ENCODE measurements at places on chromosomes 5 and 9.

GRCh38 chr5:95895771-95896170, 65.9 kb downstream of the ELL2 start:
- DNase-seq = no peak

DNA sequence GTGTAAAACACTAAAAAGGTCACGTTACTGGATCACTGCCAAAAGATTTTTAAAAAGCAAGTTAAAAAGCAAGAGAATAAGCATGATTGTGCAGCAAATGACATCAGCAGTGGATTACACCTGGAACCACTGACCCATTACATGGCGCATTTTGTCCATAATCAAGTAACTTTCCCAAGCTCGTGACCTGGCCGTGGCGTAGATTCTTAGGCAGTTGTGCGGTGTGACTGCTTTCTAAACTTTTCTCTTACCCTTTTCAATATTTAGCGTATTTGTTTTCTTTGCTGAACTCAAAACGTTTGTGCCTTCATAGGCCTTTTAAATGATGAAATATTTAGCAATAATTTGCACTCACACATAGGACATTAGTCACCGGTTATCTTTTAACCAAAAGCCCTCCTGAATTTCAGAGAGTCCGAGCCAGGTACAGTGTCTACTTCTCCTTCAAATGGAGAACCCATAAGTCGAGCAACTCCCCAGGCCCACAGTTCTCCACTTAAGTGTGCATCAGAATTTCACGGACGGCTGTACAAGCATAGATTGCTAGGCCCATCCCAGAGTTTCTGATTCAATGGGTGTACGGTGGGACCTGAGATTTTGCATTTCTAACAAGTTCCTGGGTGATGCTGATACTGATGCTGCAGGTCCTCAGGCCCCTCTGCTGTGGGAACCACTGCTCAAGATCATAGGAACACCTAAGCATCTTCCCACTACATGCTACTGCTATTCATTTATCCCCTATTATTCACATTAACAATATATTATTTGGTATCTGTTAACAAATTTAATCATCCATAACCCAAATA, 144.4 kb downstream of the GLIS3 start:
- DNase-seq = no peak

GRCh38 chr5:83375049-83375745, 96.3 kb upstream of the VCAN start:
- DNase-seq = no peak

GRCh38 chr9:120510816-120511215, 69.2 kb downstream of the CDK5RAP2 start:
- no peak for DNase-seq

DNA sequence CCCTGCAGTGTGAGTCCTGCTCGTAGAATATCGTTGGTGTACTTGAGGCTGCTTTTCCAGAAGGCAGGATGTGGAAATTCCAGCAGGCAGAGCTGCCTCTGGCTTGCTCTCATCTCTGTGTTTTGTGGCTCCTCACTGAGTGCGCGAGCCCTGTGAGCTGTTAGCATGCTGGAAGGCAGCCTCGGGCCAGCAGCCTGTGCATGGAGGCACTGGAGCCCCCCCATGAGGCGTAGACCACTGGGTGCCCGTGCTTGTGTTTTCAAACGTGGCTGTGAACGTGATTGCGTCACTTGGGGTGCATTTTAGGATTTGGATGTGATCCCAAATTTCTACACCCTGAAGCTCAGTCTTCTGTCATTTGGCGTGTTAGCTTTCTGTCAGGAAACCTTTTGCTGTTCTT, 3.2 kb downstream of the WDR5 start:
- DNase-seq = no peak

DNA sequence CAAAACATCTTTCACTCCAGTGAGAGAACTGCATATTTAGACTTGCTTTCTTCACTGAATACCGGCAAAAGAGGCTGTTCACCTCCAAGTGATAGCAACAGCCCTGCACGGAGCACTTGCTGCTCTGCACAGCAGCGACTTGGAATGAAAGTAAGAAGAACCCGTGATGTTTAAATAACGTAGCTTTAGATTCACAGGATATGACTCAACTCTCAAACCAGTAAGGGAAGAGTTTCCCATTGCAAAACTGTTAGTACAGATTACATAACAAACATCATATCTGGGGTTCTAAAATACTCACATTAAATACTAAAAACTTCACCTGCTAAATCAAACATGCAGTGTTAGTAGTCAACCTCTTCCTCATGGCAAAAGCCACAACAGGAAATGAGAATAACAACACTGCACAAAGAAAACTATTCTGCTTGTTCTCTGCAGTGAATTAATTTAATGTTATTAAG, 203.4 kb downstream of the MCTP1 start:
- DNase-seq = peak; percentile 95

DNA sequence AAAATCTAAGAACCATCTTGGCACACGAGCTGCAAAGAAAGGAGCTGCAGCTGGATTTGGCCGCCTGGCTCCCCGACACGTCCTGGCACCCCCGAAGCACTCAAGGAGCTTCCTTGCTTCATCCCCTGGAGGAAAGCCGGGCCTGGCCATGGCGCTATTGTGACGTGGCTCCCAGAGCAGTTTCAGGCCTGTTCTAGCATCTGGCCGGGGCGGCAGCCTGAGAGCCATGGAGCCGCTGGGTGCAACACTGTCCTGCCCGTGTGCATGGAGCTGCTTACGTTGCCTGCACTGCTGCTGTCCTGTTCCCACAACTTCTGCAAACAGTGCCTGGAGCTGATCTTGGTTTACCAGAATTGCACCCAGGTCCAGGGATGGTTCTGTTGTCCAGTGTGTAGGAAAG, 63.5 kb downstream of the PTPDC1 start:
- no peak for DNase-seq

DNA sequence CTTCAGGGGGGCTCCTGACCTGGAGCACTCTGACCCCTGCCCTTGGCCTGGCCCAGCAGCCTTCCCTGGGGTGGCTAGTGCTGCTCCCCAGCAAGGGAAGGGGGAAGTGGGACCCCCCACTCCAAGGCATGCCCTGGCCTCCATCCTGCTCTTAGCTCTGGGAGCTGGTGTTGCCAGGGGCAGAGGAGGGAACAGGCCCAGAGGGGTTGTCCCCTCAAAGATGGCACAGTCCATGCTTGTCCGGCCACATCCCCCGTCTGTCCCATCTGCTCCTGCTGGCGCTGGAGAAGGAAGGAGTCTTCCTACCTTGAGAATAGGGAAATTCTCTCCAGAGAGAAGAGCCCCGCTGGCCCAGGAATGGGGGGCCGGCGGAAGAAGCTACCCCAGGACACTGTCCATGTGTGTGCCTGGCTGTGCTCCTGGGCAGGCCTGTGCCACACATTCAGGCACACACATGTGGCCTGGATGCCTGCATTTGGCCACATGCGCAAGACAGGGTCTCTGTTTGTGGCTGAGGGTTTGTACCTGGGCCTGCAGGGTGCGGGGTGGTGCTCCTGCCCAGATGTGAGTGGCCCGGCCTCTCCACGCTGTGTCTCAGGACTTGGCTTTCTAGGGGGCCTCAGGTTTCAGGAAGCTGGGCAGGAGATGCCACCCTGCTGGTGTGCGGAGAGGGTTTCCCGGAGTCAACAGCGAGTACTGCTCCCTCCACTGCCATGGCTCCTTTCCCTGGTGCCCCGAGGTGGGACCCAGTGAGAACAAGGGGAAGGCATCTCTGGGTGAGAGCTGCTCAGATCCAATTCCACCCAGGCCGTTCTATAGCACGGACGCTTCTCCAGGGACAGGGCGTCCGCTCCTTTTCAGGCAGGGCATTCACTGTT, 247.1 kb downstream of the PBX3 start:
- DNase-seq = no peak

GRCh38 chr9:129987047-129987446, 55.9 kb downstream of the FNBP1 start:
- DNase-seq = no peak

DNA sequence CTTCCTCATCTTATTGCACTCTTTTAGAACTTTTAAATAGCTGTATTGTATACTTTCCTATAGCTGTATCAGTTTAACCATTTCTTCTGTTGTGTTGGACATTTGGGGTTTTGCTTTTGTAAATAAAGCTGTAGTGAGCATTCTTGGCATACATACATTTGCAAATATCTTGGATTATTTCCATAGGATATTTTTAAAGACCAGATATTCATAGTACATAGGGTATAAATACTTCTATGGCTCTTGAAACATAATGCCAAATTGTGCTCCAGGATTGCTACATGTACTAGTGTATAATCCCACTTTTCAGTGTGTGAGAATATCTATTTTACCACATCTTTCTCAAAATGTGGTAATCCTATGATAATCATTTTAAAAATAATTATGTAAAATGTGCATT, 51.2 kb downstream of the SCAMP1 start:
- no peak for DNase-seq

- DNase-seq = no peak
Observed at GRCh38 chr9:107229241-107229741, 53.8 kb upstream of the RAD23B start.

DNA sequence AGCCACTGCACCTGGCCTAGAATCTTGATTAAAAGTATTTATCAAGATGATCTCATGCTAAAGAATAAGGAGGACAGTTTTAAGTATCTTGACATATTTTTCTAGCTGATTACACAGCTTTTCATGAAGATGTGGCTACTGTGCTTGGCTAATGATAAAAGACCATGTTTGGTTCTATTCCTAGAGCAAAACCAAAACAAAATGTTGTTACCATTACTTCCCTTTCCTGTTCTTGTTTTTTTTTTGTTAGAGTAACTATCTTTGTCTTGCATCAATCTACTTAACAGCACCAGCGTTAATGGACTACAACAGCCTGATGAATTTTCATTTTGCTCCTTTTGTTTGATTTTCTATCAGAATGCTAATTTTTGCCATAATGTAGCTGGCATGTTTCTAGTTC, 86.2 kb upstream of the DHFR start:
- peak; percentile 38 for DNase-seq

DNA sequence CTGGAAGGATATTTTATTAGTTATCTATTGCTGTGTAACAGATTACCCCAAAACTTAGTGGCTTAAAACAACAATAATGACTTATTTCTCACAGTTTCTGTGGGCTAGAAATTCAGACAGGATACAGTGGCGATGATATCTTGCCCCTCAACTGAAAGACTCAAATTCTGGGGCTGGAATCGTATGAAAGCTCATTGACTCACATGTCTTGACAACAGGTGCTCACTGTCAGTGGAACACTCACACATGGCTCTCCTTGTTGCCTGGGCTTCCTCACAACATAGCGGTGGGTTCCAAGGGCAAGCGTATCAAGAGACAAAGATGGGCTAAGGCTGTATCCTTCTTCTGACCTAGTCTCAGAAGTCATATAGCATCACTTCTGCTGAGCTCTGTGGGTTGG, 3.7 kb upstream of the GNPDA1 start:
- no peak for DNase-seq

- DNase-seq = no peak
Observed at GRCh38 chr5:151182976-151183375, 25.4 kb upstream of the ANXA6 start.

GRCh38 chr9:116798521-116798920, 111.4 kb downstream of the TRIM32 start:
- DNase-seq = no peak

DNA sequence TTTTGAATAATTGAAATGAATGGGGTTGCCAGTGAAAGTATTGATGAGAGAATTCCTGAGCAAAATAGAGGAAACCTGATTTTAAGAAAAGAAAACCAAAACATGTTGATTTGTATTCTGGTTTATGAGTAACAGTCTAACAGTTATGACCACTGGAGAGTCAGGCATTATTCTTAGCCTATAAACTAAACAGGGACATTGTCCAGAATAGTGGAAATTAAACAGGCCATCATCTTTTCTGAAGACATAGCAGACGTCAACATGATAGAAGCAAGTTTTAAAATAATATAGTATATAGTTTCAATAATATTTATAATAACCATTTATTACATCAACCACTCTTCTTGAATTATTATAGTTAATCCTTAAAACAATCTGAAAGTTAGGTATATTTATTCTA, 178.3 kb upstream of the MPDZ start:
- DNase-seq = no peak

DNA sequence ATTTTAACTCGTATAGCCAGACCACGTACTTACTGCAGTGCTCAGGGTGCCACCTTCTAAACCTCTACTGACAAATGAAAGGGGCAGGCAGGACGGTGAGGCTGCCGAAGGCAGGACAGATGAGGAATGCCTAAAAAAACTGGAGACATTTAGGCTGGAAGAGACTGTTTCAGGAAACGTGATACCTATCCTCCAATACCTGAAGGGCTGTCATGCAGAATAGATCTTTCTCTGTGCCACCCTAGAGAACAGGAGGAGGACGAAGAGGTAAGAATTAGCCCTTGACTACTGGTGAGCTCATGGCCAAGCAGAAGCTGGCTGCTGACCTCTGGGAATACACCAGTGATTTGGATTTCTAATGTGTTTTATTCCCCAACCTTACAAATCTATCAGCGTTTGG, 139.4 kb downstream of the EFNA5 start:
- DNase-seq = no peak

- DNase-seq = peak; percentile 36
Observed at GRCh38 chr9:982394-983230, 6.2 kb downstream of the DMRT3 start.

DNA sequence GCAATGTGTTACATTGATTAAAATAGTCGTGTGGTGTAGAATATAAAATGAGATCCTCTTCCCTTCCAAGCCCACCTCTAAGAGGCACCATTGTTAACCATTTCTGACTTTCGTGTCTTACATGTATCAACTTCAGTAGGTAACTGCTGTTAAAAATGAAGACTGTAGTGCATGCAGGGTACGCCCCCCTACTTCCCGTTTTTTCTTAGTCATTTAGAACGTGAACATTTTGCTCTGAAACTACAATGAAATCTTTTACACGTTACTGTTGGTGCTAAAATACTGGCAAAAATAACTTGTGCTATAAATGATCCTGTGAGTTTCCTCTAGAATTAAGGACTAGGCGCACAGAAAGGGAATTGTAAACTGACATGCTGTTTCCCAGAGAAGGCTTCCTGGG, 41.5 kb downstream of the WNK2 start:
- DNase-seq = peak; percentile 56

- DNase-seq = no peak
Observed at GRCh38 chr5:2744485-2744884, 7.0 kb downstream of the IRX2 start.

GRCh38 chr9:88258024-88258423, 119.7 kb upstream of the SPATA31C2 start:
- peak; percentile 32 for DNase-seq

GRCh38 chr5:168530621-168531150, 1.6 kb downstream of the FBLL1 start:
- no peak for DNase-seq

- DNase-seq = no peak
Observed at GRCh38 chr5:169029661-169030274, 271.2 kb downstream of the SLIT3 start.

DNA sequence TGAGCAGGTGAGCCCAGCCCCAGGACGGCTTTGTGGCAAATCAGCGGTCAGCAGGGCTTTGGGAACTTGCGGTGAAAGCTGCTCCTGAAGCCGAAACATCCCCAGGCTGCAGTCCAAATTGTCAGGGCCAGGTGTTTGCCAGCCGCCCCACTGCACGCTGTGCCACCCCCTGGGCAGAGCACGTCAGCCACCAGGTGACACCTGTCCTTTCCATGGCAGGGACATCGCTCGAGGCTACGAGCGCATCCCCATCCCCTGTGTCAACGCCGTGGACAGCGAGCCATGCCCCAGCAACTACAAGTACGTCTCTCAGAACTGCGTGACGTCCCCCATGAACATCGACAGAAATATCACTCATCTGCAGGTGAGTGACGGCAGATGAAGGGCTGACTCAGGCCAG, 64.4 kb upstream of the CACNA1B start:
- no peak for DNase-seq

- DNase-seq = no peak
Observed at GRCh38 chr5:1051366-1051720, 42.7 kb downstream of the NKD2 start.
